Adipocyte (in vitro differentiated cells): ENCODE measurements at places on chromosomes 7 and 10.
A peak's percentile ranks its signal among the peaks of the same experiment; 100 is the strongest.

GRCh38 chr7:15972862-15973275 lies 286.4 kb upstream of the MEOX2 start:
- DNase-seq, result peak; percentile 19

DNA sequence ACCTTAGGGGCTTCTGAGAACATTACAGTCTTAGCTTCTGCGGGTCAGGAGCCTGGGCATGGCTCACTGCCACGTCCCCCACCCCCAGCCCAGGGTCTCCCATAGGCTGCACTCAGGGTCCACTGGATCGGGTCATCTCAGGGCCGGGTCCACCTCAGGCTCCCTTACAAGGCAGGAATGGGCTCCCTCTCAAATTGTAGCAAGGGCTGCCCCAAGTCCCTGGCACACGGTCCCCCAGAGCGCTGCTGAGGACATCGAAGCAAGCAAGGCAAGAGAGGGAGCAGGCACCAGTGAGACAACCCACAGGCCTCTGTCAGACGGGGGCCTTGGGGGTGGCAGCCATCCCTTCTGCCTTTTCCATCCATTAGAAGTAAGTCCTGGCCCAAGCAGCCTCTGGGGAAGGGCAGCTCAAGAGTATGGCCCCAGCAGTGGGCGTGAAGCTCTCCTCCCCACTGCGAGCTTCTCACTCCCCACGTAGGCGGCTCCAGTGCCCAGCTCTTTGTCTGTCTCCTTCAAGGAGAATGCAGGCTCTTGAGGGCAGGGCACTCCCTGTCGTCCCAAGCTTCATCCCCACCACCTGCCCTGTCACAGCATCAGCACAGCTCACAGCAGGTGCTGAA lies 18.0 kb upstream of the RET start:
- no peak for DNase-seq

- DNase-seq, result no peak
These were observed 509.9 kb downstream of the PARD3 start for GRCh38 chr10:34305189-34305588.

DNA sequence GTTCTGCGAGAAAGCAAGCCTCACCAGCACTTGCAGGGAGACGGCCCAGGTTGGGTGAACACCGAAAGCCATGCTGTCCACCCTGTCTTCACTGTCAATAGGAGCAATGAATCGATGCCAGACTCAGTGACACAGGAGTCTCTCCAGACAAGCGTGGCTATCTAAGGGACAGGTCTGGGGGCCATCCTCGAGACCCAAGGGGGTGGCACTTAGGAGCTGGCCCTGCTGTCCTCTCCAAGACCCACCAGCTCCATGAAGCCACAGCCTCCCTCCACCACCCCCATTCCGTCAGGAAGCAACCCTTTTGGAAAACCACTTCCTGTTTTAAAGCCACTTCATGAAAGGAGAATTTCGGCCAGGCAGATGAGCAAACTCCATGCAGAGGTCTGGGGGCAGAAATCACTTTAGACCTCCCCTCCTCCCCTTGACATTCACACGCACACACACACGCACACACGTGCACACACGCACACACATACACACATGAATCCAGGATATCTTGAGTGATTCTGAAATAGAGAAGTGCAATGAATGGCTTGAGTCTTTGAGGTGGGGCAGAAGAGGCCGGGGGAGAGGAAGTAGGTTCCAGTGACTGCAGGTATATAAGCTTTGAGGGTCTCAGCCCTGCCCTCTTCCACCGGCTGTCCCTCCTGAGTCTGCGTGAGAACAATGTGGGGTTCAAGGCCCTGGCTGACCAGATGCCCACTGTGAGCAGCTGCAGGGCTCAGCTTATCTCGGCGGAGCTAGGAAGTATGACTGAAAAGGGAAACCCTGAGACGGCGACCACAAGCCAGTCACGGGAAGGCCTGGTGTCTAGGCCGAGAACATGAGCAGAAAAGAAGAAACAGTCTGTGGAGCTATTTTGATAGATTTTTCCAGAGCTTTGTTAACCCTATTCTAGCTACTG lies 25.0 kb downstream of the RGS10 start:
- no peak for DNase-seq

- DNase-seq, result no peak
These were observed 26.8 kb upstream of the CALCR start for GRCh38 chr7:93601363-93601762.

DNA sequence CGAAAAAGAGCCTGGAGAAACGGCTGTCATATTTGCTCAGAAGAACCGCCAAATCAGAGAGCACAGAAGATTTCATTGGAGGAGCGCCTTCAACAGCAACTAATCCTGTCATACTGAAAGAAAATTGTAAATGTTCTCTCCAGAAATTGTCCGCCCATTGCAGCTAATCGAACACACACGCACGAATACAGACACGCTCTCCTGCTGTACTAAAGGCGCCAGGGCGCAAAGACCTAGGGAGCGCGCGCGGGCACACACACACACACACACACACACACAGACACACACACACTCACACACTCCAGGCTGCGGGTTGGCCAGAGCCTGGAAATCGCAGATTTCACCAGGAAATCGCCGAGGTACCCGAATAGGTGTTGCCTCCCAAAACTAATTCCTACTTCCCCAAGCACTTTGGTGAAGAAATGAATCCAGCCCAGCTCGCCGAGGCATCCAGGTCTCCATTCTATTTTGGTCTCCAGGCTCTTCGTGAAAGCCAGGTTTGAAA lies at the start of gene CHRM2:
TSS of gene CHRM2 (plus strand) at position 157 of the 505 bp plus-strand sequence. CDS start 146,214 bp downstream, outside the sequence.
- DNase-seq, result peak; percentile 89

- DNase-seq, result no peak
These were observed at the start of gene GIMAP6 for GRCh38 chr7:150631866-150632864. Gene GIMAP6 (minus strand): TSS chr7:150632385. CDS start chr7:150630142, 2,243 bp downstream.

DNA sequence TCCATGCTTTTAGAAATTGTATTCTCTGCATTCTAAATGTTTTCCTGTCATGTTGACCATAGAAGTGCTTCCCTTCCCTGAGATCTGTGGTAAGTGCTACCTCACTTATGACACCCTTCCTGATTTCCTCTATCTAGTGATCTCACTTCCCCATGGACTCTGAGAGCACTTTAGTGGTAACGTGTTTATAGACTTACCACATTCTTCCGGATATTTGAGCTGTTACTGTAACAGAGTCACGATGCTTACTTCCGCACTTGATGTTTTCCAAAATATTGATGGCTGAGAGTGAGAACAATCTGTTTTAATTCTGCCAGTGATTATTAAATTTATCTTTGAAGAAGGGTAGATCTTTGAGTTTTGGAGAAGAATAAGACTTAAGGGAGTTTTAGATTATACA lies 60.1 kb upstream of the NAMPT start:
- no peak for DNase-seq

DNA sequence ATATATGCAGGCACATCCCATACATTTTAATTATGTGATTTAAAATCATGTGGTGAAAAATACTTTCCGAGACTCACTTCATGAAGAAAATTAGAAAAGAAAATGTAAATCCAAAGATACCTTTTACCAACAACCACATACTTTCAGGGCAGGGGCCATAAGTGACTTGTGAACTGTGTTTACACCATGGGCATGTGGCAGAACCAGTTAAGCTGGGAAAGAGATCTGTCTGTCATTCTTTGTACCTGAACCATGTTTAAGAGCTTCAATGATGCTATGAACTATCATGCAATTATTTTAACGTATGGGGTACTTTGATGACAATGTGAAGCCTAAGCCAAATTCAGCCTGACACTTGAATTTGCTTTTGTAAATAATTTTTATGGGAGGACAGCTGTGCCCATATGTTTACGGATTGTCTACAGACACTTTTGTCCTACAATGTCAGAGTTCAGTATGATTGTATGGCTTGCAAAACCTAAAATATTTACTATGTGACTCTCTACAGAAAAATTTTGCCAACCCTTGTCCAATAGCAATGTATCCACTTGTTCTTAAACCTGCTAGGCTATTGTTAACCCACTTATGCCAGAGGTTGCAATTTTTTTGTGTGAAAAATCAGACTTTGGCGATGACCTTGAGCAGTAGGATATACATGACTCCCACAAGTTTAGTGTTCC lies 654.6 kb downstream of the TNS3 start:
- DNase-seq, result no peak

DNA sequence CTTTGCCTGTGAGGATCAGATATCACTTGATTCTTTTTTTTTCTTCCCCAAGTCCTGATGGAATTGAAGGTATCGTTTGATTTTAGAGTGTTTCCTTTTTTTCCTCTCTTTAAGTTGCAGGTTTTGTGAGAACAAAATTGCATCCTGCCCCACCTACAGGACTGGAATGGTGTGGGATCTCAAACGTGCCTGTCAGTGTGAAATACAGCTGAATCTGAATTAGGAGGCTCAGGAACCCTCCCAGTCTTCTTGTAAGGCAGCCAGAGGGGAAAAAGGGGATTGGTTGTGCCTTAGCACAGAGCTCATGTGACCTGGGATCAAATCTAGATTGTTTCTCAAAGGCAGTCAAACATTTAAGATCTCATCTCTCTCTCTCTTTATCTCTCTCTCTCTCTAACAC lies 32.7 kb upstream of the KLHL7 start:
- no peak for DNase-seq

DNA sequence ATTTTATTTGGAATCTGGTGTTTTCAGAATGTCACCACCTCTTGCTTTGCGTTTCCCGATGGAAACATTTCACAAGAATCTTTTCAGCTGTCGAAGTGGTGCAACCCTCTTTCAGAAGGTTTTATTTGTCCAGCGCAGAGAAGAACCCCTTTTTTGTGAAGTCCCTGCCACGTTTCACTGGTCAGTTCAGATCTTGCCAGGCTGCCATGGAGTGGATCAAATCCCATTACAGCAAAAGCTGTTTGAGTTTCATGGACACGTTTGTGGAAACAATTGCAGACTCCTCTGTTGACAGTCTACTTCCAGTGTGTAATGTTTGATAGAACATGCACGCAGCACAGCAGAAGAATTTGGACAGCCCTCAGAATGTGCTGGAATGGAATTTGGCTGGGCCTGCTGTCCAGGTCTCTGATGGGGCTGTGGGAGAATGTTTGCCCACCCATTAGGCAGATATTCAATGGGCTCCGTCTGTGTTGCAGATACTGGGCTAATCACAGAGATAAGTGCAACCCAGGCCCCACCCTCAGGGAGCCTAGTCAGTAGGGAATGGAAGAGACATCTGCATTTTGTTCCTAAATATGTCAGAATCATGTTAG lies 143.2 kb downstream of the GRK5 start:
- peak; percentile 35 for DNase-seq

GRCh38 chr7:20797462-20798080 lies 10.9 kb upstream of the SP8 start:
- DNase-seq, result no peak

DNA sequence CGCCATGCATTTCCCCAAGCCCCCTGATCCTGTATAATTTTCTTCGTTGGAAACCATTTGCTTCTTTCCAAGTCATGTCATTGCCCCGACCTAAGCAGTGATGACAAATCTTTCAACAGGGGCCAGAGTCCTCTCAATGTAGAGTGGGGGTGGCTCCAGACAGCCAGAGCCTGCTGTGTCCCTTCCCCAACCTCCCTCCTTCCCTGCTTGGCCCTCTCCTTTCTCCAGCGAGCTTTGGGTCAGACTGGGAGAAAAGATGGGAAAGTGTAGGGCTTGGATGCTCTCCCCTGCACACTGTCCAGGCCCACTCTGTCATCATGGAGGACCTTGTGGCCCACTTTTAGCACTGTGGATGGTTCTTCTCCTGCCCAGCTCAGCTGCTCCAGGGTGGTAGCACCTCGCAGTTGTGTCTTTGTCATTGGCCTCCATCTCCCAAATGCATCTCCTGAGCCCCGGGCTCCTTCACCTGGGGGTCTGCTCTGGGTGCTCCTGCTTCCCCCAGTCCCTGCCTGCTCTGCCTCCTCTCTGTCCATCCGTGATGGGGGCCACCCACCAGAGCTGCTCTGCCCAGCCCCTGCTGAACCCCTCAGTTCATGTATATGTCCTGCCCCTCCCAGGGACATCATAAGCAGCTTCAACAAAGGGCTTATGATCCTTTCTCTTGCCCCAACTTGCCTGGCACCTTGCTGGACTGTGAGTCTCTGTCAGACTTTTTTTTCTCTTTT lies 37.5 kb downstream of the BTBD16 start:
- no peak for DNase-seq

GRCh38 chr10:49164559-49165188 lies 23.5 kb downstream of the TMEM273 start:
- peak; percentile 29 for DNase-seq

GRCh38 chr10:110992006-110992800 lies 72.8 kb downstream of the SHOC2 start:
- DNase-seq, result no peak

- no peak for DNase-seq
These were observed 142.2 kb downstream of the NRCAM start for GRCh38 chr7:108314049-108314448.

DNA sequence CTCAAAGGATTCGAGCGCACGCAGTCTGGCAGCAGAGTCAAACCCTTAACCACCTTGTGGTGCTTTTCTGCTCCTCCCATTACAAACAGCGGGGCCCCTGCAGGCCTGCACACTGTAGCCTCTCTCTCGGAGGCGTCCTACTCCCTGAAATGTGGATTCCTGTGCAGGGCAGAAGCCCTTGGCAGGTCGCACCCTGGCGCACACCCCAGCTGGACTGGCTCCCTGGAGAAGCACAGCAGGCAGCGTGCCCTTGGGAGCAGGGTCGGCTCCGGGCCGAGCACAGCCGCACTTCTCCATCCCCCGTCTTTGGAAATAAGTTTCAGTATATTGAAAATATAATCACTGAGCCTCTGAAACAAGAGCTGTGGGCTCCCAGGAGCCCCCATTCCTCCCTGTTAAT lies 144.1 kb downstream of the C10orf105 start:
- DNase-seq, result no peak

GRCh38 chr7:158032561-158033115 lies 555.0 kb downstream of the PTPRN2 start:
- no peak for DNase-seq

DNA sequence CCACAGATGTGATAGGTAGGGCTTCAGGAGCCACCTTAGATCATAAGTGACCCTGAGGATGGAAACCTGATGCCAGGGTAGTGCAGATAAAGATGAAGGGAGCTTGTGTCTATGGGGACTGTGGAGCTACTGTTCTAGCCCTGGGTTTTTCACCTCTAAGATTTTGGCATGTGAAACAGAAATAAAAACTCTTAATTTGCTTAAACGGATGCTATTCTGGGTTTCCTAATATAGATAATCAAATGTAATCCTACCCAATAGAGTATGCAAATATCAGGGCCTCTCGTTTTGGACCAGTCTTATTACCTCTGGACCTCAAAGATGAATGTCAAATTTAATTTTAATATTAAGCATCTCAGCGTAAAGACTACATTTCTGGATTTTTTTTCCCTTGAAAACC lies 49.3 kb downstream of the ABCB4 start:
- DNase-seq, result no peak

GRCh38 chr10:127300868-127301321 lies 104.5 kb upstream of the INSYN2A start:
- no peak for DNase-seq

DNA sequence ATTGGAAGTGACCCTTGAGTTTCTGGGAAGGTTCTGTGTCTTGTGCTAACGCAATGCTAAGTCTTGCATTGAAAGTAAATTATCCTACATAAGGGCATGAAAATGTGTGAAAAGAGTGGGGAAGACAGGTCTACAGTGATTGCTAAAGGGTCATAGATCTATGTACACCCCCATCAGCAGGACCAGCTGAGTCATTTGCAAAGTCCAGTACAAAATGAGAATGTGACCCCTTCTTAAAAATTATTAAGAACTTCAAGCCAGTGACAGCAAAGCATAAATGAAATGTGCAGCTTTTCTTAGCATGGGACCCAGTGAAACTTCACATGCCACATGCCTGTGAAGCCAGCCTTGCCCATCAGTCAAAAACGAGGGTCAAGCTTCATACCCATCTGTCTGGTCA lies 640.7 kb upstream of the MKI67 start:
- no peak for DNase-seq

GRCh38 chr10:3805201-3805790 lies 20.3 kb upstream of the KLF6 start:
- DNase-seq, result peak; percentile 61
